CD4-positive, alpha-beta T cell treated with Interleukin-6 at 100 ng/mL for 8 hours (primary cell): ENCODE measurements at places on chromosomes 6 and 20.

- DNase-seq, result no peak
Measured at GRCh38 chr20:34076952-34077351, 35.1 kb downstream of the EIF2S2 start.

- no peak for DNase-seq
Measured at GRCh38 chr20:19949195-19949867, 67.8 kb upstream of the NAA20 start.

DNA sequence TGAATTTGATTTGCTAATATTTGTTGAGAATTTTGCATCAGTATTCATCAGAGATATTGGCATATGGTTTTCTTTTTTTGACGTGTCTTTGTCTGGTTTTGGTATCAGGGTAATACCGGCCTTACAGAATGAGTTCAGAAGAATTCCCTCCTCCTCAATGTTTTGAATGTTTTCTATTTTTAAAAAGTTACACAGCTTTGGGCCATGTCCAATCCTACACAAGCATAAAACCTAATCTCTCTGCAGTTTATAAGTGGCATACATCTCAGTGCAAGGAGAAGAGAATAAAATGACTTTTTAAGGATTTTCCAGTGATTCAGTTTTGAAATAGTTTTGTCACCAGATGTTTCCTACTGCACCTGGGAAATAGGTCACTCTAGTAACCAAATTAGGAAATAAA, 185.5 kb downstream of the COL12A1 start:
- DNase-seq, result no peak

GRCh38 chr6:154453329-154453728, 57.2 kb downstream of the CNKSR3 start:
- no peak for DNase-seq

GRCh38 chr6:34276881-34277762, 28.3 kb upstream of the SMIM29 start:
- DNase-seq, result no peak

DNA sequence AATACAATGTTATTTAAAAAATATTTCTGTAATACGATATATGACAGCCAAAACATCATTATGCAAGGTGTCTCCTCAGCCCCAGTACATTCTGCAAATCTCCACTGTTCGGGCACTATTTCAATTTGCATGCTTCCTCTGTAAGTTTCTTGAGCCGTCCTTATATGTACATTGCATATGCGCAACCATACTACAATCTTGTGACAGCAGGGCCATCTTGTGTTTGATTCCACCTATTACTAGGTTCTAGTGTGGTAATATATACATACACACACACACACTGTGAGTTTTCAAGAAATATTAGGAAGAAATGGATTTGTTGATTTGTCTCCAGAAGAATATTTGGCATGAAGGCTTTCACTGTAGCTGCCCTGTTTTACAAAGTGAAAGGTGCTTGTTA, 9.8 kb downstream of the LYRM4 start:
- no peak for DNase-seq

- no peak for DNase-seq
Measured at GRCh38 chr6:36178544-36178943, 18.0 kb upstream of the BRPF3 start.

DNA sequence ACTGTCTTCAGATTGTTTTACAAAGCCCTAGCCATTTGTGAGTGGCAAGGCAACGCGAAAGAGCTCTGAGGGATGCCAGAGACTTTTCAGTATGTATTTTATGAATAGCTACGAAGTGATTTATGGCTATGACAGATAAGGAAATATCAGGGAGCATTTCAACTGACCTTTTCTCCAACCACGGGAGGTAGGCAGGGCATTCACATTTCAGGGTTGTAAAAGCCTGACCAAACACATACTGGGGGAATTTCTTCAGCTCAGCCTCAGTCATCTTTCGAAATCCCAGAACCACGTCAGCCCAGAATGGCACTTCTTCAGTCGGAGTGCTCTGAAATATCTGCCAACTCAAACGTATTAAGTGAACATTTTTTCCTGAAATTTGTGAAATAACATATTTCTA, 10.8 kb downstream of the DDO start:
- no peak for DNase-seq

DNA sequence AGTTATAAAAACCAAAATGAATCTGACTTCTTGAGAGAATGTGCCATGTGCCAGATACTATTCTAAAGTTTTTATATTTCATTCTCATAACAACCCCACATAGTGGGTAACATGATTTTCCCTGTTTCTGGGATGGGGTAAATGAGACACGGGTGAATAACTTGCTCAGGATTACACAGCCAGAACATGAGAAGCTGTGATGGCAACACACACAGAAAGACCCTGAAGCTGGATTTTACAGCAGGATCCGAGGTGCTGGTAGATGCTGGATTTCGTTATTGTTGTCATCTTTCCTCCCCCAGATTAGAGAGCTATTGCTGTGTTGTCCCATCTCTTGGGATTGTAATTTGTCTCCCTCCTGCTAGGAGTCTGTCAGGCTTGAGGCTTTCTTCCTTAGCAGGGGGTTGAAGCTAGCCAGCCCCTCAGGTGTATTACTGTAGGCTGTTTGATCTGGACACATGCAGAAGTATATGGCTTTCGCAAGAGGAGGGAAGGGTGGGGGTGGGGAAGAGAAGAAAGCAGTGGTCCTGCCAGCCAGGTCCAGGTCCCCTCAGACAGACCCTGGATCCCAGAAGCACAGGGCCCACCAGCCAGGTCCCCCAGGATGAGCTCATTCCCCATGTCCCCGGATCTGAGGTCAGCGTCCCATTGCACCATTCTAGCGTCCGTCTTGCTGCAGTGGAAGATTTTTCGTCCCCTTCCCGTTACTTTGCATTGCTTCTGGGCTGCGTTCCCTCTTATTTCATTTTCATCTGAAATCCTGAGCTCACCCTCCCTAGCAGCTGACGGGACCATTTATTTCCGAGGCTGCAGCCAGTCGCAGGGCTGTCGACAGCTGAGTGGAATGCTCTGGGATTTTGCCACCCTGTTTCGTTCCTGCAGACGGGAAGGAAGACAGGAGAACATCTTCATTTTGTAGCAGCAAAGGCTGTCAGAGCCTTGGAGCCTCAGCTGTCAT, 7.3 kb upstream of the KCNG1 start:
- no peak for DNase-seq

GRCh38 chr6:147954938-147955337, 387.7 kb upstream of the SASH1 start:
- no peak for DNase-seq

DNA sequence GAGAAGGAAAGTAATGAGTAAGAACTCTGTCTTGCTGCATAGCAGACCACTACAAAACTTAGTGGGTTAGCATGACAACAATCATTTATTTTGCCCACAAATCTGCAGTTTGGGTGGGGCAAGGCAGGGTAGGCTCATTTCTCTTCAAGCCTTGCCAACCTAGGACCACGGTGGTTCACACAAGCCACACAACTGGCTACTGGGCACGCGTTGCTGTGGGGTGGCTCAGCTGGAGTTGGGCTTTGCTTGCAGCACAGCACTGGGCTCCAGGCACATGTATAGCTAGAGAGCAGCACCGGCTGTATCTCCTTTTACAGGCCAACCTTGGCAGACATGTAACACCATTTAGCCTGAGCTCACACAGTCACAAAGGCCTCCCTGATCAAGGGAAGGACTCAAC, 4.6 kb upstream of the NXT1 start:
- DNase-seq, result no peak

- DNase-seq, result no peak
Measured at GRCh38 chr20:62745952-62746288, 37.3 kb downstream of the NTSR1 start.

- no peak for DNase-seq
Measured at GRCh38 chr6:16058929-16059345, 69.9 kb upstream of the MYLIP start.

DNA sequence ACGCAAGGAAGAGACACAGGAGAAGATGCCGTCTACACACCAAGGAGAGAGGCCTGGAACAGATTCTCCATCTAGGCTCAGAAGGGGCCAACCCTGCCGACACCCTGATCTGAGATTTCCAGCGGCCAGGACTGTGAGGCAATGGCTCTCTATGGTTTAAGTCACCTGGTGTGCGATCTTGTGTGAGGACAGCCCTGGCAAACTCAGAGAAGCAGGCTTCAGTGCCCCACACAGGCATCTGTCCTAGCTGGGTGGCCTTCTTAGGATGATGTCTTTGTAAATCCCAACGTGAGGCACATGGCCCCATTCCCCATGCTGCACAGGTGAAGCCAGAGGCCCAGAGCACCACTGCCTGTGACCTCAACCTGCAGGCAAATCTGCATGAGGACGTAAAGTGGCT, 87.6 kb upstream of the FRMD1 start:
- DNase-seq, result no peak

- no peak for DNase-seq
Measured at GRCh38 chr6:744666-745353, 51.9 kb upstream of the EXOC2 start.

- DNase-seq, result no peak
Measured at GRCh38 chr6:25450469-25451198, 171.5 kb downstream of the CARMIL1 start.

DNA sequence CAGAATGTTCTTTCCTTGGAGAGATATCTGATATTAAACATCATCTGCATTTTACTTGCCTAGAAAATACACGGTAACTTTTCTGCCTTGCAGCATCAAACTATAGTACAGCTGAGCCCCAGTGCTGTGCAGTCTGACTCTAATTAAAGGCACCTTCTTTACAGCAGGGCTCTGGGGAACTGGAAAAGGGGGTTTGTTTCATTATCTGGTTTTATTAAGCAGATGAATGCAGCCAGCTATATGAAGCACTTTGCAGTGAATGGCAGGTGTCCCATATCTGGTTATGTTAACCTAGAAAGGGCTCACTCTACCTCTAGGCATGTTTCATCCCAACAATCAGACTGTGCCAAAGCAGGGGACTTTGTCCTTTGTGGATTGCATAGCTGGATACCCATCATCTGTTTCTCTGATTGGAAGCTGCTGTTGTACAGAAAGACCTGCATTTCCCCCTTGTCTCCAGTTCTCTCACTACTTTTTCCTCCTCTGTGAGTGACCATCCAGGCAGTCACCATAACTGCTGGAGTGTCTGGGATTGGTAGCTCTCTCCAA, 39.6 kb upstream of the CMTR1 start:
- DNase-seq, result no peak

DNA sequence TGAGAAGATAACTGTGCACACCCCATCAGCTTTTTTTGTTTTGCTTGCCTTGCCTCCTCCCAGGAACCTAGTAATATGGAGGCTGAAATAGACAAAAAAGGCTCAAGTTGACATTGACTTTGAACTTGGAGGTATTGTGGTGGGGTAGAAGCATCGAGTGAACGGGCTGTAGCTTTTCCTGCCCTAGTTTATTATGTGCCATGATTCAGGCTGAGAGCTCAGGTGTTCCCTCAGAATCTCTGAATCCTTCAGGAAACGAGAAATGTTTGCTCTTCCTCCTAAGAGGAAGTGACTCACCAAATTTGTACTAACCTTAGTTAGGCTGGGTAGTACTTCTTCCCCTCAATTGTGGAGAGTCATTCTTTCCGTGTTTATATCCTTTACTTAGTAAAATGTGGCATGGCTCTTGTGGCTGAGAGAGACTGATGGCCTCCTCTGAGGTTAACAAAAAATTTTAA, 98.8 kb downstream of the SASH1 start:
- DNase-seq, result no peak

- DNase-seq, result no peak
Measured at GRCh38 chr6:143561105-143561704, 49.7 kb upstream of the FUCA2 start.

- no peak for DNase-seq
Measured at GRCh38 chr6:99013145-99013544, 65.4 kb upstream of the FBXL4 start.

DNA sequence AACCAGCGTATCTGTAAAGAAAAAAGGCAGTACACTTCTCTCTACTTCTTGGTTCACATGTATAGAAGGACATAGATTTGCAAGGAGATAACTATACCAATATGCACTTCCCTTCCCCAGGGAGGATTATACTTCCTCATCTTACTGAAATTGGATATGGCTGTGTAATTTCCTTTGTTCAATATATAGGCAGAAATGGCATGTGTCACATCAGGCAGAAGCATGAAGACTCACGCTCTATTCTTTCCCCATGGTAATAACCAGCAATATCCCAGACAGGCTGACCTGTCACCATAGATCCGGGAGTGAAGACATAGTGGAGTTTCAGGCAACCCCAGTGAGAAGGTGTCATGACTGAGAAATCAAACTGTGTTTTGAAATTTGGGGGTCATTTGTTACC, 518.3 kb downstream of the KIF16B start:
- DNase-seq, result no peak

- DNase-seq, result peak; percentile 54
Measured at GRCh38 chr6:139126255-139126654, 8.6 kb upstream of the HECA start.

DNA sequence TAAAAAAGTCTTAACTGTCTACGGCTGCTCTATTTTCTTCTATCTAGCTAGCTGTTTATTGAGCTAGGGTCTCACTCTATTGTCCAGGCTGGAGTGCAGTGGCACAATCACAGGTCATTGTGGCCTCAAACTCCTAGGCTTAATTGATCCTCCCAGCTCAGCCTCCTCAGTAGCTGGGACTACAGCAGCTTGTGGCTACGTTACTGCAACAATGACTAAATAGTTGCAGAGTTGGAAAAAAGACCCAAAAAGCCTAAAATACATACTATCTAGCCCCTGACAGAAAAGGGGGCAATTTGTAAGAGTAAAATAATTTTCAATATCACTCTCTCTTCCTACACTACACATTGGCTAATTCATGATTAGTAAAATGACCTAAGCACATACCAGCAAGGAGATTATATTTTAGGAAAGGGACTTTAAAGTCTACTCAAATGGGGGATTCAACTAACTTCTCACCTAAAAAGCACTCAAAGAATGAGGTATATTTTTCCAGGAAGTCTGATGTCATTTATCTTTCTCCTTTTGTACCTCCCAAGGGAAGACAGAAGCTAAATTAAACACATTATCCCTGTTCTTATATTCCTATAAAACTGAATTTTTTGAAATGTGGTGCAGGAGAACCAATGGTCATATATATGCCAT, 82.8 kb downstream of the ZMYND8 start:
- no peak for DNase-seq

GRCh38 chr6:34130862-34131261, 15.0 kb downstream of the GRM4 start:
- DNase-seq, result no peak

DNA sequence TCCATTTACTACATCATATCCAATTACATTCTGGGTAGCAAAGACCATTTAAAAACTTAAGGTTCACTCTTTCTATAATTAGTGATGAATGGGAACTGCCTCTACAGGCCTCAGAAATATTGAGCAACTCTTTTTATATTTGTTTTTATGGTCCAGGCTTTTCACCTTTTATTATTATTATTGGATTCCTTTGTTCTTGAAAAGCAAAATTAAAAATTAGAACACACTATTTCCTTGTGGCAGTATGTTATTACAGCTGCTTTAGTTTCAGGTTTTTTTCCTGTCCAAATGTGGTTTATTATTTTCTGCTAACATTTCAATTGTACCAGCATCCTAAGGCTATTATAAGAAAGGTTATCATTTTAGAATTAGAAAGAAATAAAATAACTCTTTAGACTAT, 150.1 kb downstream of the FARS2 start:
- DNase-seq, result no peak

- DNase-seq, result no peak
Measured at GRCh38 chr20:58613061-58613854, 37.8 kb upstream of the STX16 start.
